ENCODE measurements at places on chromosomes 1 and 21. TPM values are rescaled to one million over a fixed set of nuclear protein-coding genes. Genes with fewer than 3 reads are reported as not detected.
A peak's percentile ranks its signal among the peaks of the same experiment; 100 is the strongest.

CD34 gene
- not detected for polyA plus RNA-seq

DNA sequence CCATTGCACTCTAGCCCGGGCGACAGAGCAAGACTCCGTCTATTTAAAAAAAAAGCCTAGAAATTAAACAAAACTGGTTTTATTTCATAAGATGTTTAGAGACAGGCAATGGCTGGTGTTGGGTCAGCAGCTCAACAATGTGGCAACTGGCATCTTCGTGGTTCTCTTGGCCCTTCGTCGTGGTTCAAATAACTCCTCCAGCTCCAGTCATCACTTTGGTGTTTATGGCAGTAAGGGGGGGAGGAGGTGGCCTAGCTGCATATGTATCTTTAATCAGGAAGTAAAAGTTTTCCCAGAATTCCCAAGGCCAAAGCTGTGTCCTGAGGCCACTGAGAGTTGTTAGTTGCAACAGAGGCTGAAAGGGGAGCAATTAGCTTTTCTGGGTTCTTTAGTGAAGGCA is 13.0 kb upstream of the LTN1 start:
- no peaks in the 10 kb centered on the region for H3K27me3 ChIP-seq
- no peak overlapping the region for H3K4me3 ChIP-seq
- DNase-seq: no peak

RORC gene
- polyA plus RNA-seq: 16.7 TPM

- DNase-seq: no peak
- H3K27me3 ChIP-seq: peaks cover 8% of the 10 kb centered on the region
- H3K27ac ChIP-seq: no peak overlapping the region
- no peaks in the 10 kb centered on the region for H3K4me1 ChIP-seq
- H3K36me3 ChIP-seq: no peaks in the 10 kb centered on the region
Measured at GRCh38 chr1:182668521-182669054, 15.8 kb downstream of the RGS8 start.

GRCh38 chr21:34531399-34531798 is 19.4 kb upstream of the KCNE1 start:
- peaks cover 10% of the 10 kb centered on the region for H3K4me1 ChIP-seq
- no peak overlapping the region for H3K4me3 ChIP-seq
- DNase-seq: no peak
- H3K27ac ChIP-seq: no peak overlapping the region

NR0B2 gene
- not detected for polyA plus RNA-seq

GRCh38 chr21:31284797-31285397 is 59.2 kb downstream of the TIAM1 start:
- no peaks in the 10 kb centered on the region for H3K36me3 ChIP-seq
- H3K27ac ChIP-seq: no peak overlapping the region
- DNase-seq: no peak
- H3K4me3 ChIP-seq: no peak overlapping the region

DNA sequence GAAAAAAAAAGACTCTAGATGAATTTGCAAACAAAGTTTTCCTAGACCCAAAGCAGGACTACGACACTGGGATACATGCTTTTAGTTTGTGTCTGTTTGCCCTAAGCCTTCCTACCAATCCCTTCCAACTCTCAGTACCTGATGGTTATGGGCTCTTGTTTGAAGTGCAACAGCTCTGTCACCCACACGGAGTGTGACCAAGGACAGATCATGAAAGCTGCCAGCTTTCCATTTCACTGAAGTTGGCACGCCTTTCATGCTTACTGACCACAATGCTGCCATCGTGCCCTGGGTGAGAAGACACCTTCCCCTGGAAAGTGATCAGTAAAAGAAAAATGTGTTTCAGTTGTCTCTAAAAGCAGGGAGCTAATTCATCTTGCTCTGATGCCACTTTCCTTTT is 312.5 kb upstream of the PTBP2 start:
- H3K36me3 ChIP-seq: no peaks in the 10 kb centered on the region
- H3K4me3 ChIP-seq: no peak overlapping the region
- no peak overlapping the region for H3K27ac ChIP-seq
- H3K4me1 ChIP-seq: no peaks in the 10 kb centered on the region

GRCh38 chr1:907611-908451 is 15.9 kb upstream of the SAMD11 start:
- H3K36me3 ChIP-seq: no peaks in the 10 kb centered on the region
- DNase-seq: no peak
- H3K27ac ChIP-seq: no peak overlapping the region
- peaks cover 3% of the 10 kb centered on the region for H3K27me3 ChIP-seq
- H3K4me3 ChIP-seq: no peak overlapping the region
- peaks cover 10% of the 10 kb centered on the region for H3K4me1 ChIP-seq

- no peak overlapping the region for H3K27ac ChIP-seq
- peaks cover 4% of the 10 kb centered on the region for H3K36me3 ChIP-seq
- peak overlapping the region; percentile 67 for H3K4me3 ChIP-seq
- H3K27me3 ChIP-seq: no peaks in the 10 kb centered on the region
- H3K4me1 ChIP-seq: no peaks in the 10 kb centered on the region
Measured at GRCh38 chr1:243354511-243355153, 98.8 kb downstream of the SDCCAG8 start.

GRCh38 chr1:90476994-90477393 is 240.1 kb downstream of the BARHL2 start:
- no peaks in the 10 kb centered on the region for H3K4me1 ChIP-seq
- DNase-seq: no peak
- H3K27me3 ChIP-seq: no peaks in the 10 kb centered on the region
- H3K4me3 ChIP-seq: no peak overlapping the region

DNA sequence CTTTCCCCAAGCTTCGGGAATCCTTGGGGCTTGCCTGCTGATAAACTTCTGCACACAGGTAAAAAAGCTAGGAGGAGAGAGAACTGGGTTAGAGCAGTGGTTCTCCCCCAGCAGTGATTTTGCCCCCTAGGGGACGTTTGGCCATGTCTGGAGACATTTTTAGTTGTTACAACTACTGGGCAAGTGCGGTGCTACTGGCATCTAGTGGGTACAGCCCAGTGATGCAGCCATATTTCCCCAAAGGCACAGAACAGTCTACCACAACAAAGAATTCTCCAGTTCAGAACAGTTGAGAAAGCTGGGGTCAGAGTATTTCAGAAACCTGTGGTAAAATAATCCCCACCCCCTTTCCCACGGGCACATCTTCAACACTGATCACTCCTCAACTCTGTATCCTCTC is 41.3 kb downstream of the LRRC71 start:
- peak; percentile 81 for DNase-seq
- H3K27me3 ChIP-seq: peaks cover 3% of the 10 kb centered on the region

DNA sequence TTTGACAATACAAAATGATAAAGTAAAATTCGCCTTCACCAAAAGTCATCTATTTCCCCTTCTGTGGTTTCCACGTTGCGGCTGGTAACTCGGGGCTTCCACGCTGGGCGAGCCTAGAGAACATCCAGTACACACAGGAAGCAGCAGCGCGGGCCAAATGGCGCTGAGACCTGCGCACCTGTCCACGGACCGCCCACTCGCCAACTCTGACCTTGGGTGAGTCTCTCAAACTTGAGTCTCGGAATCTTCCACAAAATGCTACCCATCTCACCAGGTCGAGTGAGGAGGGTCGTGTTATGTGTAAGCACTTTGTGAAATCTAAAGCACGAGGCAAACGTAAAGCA is 820 bp upstream of the TTF2 start:
- no peaks in the 10 kb centered on the region for H3K36me3 ChIP-seq
- peaks cover 49% of the 10 kb centered on the region for H3K4me1 ChIP-seq
- peak overlapping the region; percentile 89 for H3K4me3 ChIP-seq
- no peaks in the 10 kb centered on the region for H3K27me3 ChIP-seq
- peak overlapping the region; percentile 93 for H3K27ac ChIP-seq

DNA sequence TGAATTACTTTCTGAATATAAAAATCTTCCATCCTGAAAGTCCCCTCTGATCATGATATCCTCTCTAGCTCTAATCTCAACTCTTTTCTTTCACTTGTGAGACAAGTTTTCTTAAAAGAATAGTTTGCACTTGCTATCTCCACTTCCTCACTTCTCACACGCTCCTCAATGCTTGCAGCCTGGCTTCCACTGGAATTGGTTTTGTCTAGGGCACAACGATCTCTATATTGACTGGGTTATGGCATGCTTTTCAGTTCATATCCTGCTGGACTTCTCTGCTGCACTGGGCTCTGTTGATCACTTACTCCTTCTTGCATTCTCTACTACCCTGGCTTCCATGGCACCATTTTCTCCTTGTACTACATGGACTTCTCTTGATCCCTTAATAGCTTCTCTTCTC is 474 bp downstream of the FCRLA start:
- H3K36me3 ChIP-seq: no peaks in the 10 kb centered on the region
- H3K4me3 ChIP-seq: no peak overlapping the region
- no peaks in the 10 kb centered on the region for H3K4me1 ChIP-seq
- peaks cover 4% of the 10 kb centered on the region for H3K27me3 ChIP-seq
- no peak for DNase-seq

- no peak overlapping the region for H3K27ac ChIP-seq
- no peak for DNase-seq
- H3K4me3 ChIP-seq: no peak overlapping the region
- H3K27me3 ChIP-seq: no peaks in the 10 kb centered on the region
Measured at GRCh38 chr21:42465803-42466127, 30.3 kb downstream of the RSPH1 start.

- DNase-seq: peak; percentile 9
- H3K4me3 ChIP-seq: peak overlapping the region; percentile 41
Measured at GRCh38 chr1:223189903-223190724, 47.1 kb upstream of the TLR5 start.

CASZ1 gene
- 0.57 TPM for polyA plus RNA-seq

DNA sequence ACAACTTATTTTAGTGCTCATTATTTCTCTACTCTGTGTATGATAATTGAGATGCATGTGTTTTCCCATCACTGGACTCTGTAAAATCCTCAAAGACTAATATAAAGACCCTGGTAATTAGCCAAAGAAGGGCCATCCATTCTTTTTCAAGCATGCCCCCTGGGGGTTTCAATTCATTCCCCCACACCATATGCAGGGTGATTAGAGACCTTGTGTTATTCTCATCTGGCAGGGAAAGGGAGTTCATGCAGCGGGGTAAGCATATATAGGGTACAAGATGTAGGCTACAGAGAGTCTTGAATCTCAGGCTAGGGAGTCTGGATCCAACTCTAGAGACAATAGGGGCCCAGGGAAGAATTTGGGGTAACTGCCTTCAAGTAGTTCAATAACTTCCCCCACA is 166.5 kb downstream of the TNR start:
- no peaks in the 10 kb centered on the region for H3K36me3 ChIP-seq
- H3K4me3 ChIP-seq: no peak overlapping the region
- H3K4me1 ChIP-seq: no peaks in the 10 kb centered on the region

SMIM11 gene
- 28.1 TPM for polyA plus RNA-seq

DNA sequence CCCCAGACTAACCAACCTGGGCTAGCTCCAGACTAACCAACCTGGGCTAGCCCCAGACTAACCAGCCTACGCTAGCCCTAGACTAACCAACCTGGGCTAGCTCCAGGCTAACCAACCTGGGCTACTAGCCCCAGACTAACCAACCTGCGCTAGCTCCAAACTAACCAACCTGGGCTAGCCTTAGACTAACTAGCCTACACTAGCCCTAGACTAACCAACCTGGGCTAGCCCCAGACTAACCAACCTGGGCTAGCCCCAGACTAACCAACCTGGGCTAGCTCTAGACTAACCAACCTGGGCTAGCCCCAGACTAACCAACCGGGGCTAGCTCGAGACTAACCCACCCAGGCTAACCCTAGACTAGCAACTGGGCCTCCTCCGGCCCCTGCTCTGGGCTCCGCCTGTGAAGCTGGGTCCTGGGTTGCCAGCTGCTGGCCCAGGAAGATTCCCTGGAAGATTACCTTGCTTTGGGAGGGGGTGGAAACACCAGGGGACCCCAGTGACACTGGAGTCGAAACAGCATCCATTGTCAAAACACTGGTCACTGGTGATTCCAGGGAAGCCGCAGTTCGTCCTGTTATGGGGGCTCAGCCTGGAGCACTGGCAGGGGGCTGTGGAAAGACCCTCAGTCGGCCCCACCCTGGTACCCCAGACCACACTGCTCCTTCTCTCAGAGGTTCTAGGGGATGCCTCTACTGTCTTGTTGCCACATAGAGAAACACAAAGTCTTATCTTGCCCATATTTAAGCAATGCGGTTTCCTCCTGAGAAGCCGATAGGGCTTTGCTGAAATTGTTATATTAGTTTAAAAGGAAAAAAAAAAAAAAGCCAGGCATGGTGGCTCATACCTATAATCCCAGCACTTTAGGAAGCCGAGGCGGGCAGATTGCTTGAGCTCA is 1.1 kb downstream of the TFF2 start:
- H3K4me1 ChIP-seq: no peaks in the 10 kb centered on the region
- no peak overlapping the region for H3K4me3 ChIP-seq

DNA sequence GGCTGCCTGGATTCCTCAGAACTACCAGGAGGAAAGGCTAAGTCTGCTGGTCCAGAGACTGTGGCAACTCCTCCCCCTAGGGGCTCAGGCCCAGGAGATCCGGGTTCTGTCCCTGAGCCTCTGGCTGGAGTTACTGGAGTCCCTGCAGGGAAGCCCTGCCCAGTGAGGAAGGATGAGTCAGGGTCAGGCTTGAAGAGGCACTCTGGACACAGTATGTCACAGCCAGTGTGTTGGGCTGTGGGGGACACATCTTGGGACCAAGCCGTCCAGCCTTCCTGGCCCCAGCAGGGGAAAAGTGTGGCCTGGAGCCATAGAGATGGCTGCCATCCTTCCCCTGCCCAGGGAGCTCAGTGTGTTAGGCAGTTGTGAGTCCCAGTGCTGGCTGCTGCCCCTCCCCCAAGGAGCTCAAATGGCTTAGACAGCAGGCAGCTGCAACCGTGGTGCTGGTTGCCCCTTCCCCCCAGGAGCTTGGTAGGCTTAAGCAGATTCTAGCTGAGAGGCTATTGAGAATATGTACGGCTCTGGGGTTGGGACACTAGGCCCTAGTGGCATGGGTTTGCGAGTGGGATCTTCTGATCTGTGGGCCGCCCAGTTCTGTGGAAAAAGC is 28.2 kb upstream of the RABGAP1L start:
- H3K27me3 ChIP-seq: no peaks in the 10 kb centered on the region
- no peak for DNase-seq
- H3K4me3 ChIP-seq: no peak overlapping the region

DNA sequence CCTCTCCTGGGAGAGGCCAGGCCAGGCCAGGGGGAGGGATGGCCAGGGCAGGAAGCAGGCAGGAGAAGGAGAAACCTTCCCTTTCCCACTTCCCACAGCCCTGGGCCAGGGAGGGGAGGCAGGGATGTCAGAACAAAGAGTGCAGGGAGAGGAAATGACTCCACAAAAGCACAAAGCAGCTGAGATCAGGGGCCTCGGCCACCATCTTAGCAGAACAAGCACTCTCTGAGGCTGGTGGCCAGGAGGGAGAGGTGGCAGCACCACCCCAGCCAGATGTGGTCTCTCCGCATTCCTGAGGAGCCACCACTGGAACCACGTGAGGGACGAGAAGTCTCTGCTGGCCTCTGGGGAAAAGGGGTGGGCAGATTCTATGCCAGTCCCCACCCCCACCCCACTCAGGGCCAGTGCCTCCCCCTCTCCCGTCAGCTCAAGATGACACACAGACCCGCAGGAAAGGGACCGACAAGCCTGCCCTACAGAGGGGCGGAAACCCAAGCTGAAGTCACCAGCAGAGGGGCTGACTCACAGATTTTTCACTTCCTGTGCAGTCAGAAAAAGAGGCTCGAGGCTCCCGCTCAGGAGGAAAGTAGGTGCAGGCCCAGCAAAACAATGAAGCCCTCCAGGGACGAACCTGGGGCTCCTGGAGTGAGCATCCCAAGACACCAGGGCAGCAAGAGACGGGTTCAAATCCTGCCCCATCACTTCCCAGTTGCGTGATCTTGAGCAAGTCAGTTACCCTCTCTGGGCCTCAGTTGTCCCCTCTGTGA is 24.1 kb upstream of the ALDH4A1 start:
- H3K27me3 ChIP-seq: no peaks in the 10 kb centered on the region
- H3K27ac ChIP-seq: peak overlapping the region; percentile 89
- H3K36me3 ChIP-seq: no peaks in the 10 kb centered on the region
- H3K4me3 ChIP-seq: peak overlapping the region; percentile 67

- H3K4me3 ChIP-seq: no peak overlapping the region
- no peak for DNase-seq
- H3K36me3 ChIP-seq: no peaks in the 10 kb centered on the region
- no peaks in the 10 kb centered on the region for H3K4me1 ChIP-seq
- no peaks in the 10 kb centered on the region for H3K27me3 ChIP-seq
Measured at GRCh38 chr1:10319750-10320149, 79.1 kb upstream of the PGD start.
